ENCODE measurements at places on chromosomes 7 and 10.

DNA sequence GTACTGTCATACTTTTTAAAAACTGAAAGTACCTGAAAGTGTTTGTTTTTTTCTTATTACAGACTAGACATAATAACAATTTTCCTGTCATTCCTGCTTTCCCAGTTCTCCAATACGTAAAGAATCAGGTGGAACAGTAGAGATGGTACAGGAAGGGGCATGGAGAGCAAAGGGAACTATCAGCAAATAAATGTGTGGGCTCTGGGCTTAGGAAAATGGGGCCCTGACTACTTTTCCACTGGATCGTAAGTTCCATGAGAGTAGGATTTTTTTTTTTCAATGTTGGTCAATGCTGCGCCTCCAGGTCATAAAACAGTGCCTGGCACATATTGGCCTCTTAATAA, 15.2 kb upstream of the FAS start:
- no peaks in the 10 kb centered on the region for H3K36me3 ChIP-seq
- peaks cover 22% of the 10 kb centered on the region for H3K4me1 ChIP-seq
- DNase-seq: no peak
- peak overlapping the region; percentile 33 for H3K4me3 ChIP-seq
- H3K27me3 ChIP-seq: no peaks in the 10 kb centered on the region

- H3K4me1 ChIP-seq: no peaks in the 10 kb centered on the region
- no peak overlapping the region for H3K4me3 ChIP-seq
- H3K36me3 ChIP-seq: no peaks in the 10 kb centered on the region
- no peak overlapping the region for H3K27ac ChIP-seq
- no peak for DNase-seq
Observed at GRCh38 chr7:9937944-9938631, 1035.6 kb upstream of the PHF14 start.

DNA sequence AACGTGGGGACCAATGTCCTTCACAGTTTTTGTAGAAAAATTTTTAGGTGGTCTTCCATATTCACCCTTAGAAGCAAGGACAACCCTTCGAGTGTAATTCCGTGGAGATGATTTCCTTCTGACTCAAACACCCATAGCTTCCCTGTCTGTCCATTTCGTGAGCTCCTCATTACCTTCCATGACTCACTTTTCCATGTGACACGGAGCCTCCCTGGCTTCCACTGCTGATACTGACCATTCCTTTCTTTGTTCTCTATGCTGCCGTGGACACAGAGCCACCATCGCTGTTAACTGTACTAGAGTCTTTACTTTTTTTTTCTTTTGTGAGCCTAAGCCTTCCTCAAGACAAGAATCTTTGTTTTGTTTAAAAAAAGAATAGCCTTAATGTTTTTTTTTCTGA, 12.5 kb upstream of the ARMS2 start:
- H3K27me3 ChIP-seq: no peaks in the 10 kb centered on the region

- H3K27ac ChIP-seq: peak overlapping the region; percentile 54
- H3K4me1 ChIP-seq: peaks cover 14% of the 10 kb centered on the region
- no peaks in the 10 kb centered on the region for H3K27me3 ChIP-seq
- H3K36me3 ChIP-seq: no peaks in the 10 kb centered on the region
- H3K4me3 ChIP-seq: no peak overlapping the region
- no peak for DNase-seq
Observed at GRCh38 chr7:134888141-134888740, 98.1 kb upstream of the AGBL3 start.

DNA sequence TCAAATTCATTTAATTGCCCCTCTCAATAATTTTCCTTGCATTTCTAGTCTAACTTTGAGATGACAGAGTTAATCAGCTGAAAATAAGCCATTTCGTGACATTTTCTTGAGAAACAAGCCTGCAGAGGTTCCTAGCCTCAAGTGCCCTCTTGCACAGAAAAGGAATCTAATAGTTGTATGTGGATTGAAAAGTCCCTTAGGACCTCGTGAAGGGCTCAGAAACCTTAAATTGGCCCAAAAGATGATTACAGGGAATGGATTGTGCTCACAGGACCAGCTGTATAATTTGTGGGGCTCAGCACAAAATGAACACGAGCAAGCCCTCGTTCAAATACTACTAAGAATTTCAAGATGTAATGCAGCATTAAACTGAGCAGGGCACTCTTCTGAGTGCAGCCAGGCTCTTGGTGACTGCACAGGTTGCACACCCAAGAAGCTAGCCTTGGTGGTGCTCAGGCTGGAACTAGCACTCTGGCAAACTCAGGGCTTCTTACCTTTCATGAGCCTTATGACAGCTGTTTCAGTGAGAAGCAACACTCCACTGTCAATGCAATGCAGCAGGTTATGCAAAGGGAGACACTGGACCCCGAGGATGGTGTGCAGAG, 102.2 kb downstream of the GSAP start:
- DNase-seq: no peak
- H3K36me3 ChIP-seq: no peaks in the 10 kb centered on the region
- no peak overlapping the region for H3K4me3 ChIP-seq
- no peaks in the 10 kb centered on the region for H3K27me3 ChIP-seq
- H3K4me1 ChIP-seq: no peaks in the 10 kb centered on the region

DNA sequence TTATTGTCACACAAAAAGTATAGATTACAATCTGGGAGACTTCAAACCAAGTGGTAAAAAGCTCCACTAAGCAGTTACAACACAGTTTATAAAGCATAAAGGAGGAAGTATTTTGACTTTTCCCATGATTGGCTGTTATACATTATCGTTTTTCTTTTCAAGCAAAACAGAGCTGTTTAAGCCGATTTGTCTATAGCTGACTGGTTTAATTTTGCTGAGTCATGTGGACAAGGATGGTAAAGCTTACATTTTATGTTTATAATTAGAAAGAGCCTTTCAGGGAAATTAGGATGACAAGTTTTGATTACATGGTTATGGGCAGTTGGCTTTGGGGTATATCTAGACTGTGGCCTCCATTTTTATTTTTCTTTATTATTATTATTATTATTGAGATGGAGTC, 152.5 kb upstream of the STK17A start:
- no peaks in the 10 kb centered on the region for H3K27me3 ChIP-seq
- no peaks in the 10 kb centered on the region for H3K4me1 ChIP-seq
- no peaks in the 10 kb centered on the region for H3K36me3 ChIP-seq
- no peak for DNase-seq
- no peak overlapping the region for H3K27ac ChIP-seq

DNA sequence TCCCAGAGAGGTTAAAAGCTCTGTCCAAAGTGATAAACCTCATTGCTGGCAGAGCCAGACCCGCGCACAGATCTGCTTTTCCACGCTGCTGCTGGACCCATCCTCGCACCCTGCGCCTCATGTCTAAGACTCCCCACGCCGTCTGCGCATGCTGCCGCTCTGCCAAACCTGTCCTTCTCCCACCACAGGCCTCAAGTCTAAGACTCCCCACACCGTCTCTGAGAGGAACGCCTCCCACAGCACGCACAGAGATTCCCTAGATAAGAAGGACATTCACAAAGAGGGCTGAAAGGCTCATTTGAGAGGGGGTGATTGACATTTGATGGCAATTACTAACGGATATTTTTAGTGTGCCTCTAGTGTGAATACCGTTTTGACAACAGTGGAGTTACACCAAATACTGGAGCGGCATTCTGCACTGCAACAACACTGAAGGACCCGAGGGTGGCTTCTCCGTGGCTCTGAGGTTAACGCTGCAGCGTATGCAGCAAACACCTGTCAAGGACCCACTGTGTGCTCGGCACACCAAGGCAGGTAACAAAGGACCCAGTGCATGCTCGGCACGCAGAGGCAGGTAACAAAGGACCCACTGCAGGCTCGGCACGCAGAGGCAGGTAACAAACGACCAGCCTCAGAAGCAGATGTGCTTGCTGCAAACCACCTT, 231.4 kb downstream of the DNAJB6 start:
- no peak for DNase-seq
- no peak overlapping the region for H3K27ac ChIP-seq
- no peaks in the 10 kb centered on the region for H3K4me1 ChIP-seq
- no peaks in the 10 kb centered on the region for H3K27me3 ChIP-seq
- H3K4me3 ChIP-seq: peak overlapping the region; percentile 23
- H3K36me3 ChIP-seq: no peaks in the 10 kb centered on the region

DNA sequence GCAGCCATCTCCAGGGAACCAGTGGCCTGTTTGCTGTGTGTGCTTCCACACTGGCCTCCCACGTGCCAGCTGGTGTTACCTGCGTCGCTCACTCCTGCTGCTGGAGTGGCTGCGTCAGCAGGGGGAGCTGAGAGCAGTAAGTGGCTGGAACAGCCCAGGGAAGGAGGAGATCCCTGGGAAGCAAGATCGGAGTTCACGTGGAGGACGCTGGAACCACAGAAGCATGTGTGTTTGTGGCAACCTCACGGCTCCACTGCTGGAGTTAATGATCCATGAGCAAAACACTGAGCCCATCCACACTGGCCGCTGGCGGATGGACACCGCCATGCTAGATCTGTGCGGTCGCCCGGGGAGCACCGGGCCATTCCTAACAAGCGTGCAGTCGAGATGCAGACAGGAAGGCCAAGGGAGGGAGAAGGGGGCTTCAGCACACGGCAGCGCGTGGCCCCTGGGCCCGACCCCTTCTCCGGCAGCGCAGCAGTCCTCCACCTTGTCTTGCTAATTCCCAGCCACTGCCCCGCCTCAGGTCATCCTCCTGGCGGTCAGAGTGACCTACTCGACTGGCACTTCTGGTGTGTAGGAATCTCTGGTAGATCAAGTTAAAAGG, 68.5 kb upstream of the EEPD1 start:
- no peaks in the 10 kb centered on the region for H3K4me1 ChIP-seq
- no peak for DNase-seq
- H3K36me3 ChIP-seq: no peaks in the 10 kb centered on the region

- H3K4me3 ChIP-seq: no peak overlapping the region
- no peaks in the 10 kb centered on the region for H3K4me1 ChIP-seq
- H3K27me3 ChIP-seq: no peaks in the 10 kb centered on the region
Observed at GRCh38 chr10:62005281-62005680, 103.8 kb downstream of the ARID5B start.

Data from uterus (tissue), 4 donors.